ENCODE measurements at places on chromosomes 3 and 15.

- DNase-seq = no peak
These were observed 36.9 kb downstream of the SLC35A5 start for GRCh38 chr3:112598731-112599130.

DNA sequence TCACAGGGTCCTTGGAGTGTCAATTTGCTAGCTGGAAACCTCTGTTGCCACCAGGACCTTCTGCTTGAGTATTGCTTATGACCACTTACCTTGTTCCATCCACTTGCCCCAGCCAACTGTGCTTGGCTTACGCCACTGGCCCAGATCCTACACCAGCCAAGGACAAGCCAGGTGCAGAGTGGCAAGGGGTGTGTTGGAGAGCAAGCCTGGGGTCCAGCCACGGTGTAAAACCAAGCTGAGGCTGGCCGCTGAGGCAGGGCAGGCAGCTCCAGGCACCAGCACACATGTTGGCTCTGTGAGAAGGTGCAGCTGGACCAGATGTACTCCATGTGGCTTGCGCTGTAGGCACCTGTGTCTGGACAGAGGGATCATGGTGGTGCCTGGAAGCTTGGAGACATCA lies 248.2 kb downstream of the UNC13C start:
- DNase-seq = no peak

DNA sequence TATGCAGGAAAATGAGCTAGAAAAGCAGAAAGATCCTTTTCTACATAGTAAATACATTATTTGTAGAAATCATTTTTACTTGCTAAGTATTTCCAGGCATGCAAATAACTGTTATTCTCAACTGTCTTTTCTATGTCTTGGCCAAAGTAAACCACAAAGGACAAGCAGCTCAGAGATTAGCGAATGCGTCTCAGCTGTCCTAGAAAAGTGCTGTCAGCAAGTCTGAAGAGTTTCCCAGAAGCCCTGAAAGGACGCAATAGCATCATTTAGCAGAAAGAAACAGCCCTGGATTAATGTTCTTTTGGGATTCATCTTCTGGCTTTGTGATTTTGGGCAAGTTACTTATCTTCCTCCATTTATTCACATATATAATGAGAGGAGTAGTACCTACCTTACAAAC lies 100.3 kb downstream of the ZIC1 start:
- DNase-seq = no peak

DNA sequence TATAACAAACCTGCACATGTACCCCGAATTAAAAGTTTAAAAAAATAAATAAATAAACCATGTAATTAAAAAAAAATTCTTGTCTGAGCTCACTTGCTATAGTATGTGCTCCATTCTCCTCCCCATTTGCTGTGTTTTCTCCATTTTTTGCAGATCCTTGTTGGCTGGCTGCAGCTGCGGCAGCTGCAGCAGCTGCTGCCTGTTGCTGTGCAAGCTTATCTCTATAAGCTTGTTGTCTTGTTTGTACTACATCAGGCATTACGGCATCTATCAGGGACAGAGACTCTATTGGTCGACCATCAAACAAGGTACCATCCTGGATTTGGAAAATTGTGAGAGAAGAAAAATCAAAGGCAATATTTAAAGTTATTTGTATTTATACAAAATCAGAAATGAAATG lies 145.9 kb downstream of the TBL1XR1 start:
- DNase-seq = no peak

DNA sequence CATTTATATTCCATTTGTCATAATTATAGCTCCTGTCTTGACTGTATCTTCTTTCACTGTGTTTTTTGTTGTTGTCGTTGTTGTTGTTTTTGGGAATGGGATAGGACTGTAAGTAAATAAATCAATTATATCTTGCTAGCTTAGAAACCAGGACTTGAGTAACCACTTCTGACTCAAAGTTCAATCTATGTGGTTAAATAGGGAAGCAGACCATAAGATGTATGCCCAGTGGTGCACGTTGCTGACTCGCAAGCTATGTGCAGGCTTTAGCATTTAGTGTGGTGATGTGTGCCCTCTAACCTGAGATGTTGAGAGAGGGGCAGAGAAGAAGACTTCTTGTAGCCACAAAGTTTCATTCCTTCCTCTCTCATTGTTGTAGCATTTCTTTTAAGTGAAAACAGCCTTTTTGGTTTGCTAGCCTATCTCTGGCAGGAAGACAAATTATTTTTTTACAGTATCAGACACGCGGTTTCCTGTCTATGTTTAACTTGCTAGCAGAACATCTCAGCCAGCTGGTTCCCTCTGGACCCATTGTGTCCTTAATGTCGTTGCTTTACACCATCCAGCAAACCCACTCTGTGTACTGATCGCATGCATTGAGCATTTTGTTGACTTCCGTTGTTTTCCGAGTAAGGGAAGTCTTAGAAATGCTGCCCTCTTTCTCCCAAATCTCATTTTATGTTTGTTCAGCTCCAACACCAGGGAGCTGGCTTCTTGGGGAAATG lies 52.1 kb downstream of the TGFBR2 start:
- no peak for DNase-seq

DNA sequence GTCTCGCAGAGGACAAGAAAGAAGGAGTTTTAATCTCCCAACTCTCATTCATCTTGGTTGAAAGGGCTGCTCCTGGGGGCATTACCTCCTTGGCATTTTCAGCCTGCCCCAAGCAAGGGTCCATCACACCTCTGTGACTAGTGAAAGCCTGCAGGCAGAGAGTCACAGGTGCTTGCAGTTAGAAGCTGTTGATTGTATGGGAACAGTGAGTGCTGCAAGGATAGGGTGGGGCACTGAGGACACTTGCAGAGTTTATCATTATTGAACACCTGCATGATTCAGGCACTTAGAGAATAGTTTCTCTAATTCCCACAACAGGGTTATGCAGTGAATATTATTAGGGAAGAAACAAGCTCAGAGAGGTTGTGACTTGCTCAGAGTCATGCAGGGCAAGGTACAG lies 41.7 kb upstream of the IGF2BP2 start:
- DNase-seq = no peak

DNA sequence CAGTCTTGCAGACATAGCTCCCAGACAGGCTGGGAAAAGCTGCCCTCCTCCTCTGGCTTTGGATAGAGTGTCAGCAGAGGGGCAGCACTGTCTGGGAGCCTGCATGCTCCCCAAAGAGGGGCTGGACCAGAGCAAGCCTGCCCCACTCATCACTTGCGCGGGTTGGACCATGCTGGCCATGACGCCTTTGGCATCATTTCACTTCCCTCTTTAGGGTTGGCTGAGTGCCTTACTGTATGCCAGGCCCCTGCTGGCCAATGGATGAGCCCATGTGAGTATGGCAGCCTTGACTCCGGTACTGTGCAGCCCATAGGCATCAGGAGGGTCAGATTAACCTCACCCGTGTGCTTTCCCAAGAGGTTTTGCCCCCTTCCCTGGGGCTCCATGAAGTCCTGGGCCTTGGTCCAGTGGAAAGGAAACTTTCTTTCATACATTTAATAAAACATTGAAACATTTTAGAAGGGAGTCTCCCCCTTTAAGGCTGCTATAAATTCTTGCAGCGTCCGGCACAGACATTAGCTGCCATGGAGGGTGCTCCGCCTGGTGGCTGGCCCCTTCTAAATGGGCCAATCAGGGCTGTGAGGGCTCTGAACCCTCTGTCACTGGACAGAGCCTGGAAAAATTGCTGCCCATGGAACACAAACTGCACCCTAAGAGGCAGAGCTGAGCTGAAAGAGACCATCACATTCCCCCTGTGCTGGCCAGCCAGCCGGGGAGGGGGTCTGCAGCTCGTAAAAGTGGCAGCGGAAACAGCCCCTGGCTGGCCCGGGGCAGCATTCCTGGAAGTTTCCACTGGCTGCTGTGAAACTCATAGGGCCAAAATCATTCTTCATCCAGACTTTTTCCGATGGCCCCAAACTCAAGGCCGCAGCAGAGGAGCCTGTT lies 20.8 kb upstream of the DUSP7 start:
- DNase-seq = peak; percentile 57

- DNase-seq = no peak
These were observed 380.0 kb upstream of the DPH6 start for GRCh38 chr15:35926007-35926380.

- no peak for DNase-seq
These were observed 205.1 kb downstream of the XXYLT1 start for GRCh38 chr3:195065864-195066185.

- no peak for DNase-seq
These were observed 737.2 kb downstream of the SI start for GRCh38 chr3:164341086-164341485.

DNA sequence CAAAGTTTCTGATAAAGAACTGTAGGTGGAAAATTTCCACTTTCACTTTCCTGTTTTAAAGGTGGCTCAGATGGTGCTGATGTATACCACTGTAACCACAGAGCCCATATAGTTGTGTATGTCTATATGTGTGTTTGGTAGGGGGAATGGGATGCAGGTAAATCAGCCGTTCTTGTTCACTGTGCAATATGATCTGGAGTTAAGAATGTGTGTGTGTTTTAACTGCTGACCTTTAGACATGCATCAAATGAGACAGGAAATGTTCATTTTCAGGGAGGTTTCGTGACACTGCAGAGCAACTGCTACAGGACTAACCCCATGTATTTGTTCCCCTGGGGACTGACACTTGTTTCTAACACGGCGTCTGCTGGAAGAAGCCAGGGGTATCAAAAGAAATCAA lies 180.5 kb downstream of the TAFA4 start:
- DNase-seq = peak; percentile 23

GRCh38 chr3:195597848-195598247 lies 14.1 kb upstream of the APOD start:
- no peak for DNase-seq

GRCh38 chr3:153693207-153693606 lies 428.0 kb upstream of the ARHGEF26 start:
- DNase-seq = no peak

DNA sequence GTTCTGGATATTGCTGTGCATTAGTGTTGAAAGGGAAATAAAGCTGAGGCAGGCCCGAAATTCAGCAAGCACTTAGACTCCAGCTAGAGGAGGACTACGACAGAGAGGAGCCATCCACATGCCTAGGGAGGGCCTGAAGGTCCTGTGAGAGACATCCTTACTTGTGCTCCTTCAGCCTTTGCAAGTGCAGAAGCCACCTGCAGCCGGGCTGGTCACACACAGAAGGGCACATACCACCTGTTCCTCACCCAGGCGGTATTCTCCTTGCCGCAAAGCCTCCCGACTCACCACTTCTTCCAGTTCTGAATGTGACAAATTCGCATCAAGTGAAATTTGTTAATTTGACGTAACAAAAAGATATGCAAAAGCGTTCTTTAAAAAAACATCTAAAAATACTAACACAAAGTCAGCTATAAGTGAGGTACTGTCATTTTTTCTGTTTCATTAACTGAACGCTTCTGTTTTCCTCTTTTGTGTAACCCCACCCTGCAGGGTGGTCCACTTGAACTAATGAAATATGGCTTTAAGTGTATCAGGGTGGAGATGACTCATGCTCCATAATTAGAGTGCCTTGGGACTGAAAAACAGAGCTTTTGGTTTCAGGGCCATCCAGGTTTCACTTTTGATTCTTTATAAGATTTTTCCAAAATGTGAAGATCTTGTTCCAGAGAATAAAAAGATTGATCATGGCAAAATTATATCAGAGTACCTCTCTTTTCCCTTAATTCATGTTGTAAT lies 467.9 kb upstream of the ATP11B start:
- DNase-seq = no peak

DNA sequence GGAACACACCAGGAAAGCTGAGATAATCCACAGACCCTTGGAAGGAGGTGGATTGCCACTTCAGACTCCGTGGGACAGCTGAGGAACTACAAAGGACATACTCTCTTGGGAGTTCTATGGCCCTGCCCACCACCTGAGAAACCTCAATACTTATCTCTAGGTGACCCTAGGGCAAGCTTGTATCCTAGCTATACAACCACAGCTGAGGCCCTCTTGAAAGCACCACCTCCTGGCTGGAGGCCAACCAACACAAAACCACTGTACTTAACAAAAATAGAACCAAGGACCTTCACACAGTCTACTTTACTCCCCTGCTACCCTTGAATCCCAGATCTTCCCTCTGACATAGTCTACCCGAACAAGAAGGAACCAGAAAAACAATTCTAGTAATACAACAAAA lies 60.7 kb upstream of the TRIM42 start:
- no peak for DNase-seq

- no peak for DNase-seq
These were observed 188.1 kb downstream of the BBX start for GRCh38 chr3:107710851-107711250.

- DNase-seq = no peak
These were observed 231.3 kb downstream of the KCNMB2 start for GRCh38 chr3:178767581-178767980.

GRCh38 chr3:124574012-124574411 lies 156.2 kb upstream of the UMPS start:
- no peak for DNase-seq

- DNase-seq = no peak
These were observed 9.8 kb upstream of the FNDC3B start for GRCh38 chr3:172029425-172030098.

DNA sequence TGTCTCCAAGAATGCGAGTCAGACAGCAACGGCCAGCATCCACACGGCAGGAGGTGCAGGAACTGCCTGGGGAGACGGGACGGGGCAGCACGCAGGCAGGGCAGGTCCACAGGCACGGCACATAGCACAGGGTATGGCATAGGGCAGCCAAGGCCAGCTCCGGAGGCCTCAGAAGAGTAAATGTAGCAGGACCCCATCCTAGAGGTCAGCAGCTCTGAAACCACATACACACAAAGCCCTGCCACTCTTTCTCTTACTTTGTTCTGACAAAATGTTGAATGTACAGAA lies 26.9 kb downstream of the ZXDC start:
- no peak for DNase-seq

- no peak for DNase-seq
These were observed 21.2 kb upstream of the SUCNR1 start for GRCh38 chr3:151852074-151852811.

DNA sequence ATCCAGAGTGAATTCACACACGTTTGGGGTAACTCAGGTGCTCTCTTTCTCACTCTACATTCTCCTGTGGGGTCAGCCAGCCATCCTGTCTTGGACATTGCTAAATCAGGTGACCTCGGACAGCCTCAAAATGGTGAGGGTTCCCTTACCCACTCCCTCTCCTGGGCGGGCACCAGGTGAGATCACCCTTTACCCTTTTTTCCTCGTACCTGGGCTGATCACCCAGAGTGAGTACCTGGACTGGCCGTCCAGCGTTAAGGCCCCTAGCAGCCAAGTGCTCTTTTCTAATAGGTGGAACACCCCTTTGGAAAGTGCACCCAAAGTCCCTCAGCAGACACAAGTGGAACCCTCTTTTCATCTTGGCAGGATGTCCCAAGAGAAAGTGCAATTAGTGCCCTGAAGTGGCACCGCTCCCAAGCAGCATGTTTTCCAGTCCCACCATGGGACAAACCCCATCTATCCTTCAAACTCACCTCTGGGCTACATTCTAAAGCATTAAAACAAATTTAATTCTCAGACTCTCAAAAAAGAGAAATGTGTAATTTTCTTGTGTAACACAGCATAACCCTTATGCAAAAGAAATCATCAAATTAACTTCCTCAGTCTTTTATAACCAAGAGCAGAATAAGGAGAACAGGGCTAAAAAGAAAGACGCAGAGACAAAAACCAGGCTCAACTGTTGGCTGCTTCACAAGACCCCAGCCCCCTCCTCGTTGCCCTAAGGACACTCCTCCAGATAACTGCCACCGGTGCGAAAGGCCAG lies 20.7 kb downstream of the TRANK1 start:
- DNase-seq = no peak
